ENCODE measurements at places on chromosomes 1 and 21.
A peak's percentile ranks its signal among the peaks of the same experiment; 100 is the strongest.

DNA sequence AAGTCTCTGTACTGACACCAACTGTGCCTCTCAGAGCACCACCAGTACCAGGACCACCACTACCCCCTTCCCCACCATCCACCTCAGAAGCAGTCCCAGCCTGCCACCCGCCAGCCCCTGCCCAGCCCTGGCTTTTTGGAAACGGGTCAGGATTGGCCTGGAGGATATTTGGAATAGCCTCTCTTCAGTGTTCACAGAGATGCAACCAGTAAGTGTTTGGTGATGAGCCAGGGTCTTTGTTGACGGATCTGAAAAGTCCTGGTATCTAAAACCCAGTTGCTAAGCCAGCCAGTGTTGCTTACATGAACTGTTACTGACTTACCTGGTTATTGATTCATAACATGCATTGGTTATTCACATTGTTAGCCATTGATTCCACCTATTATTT lies 1.1 kb downstream of the C1orf56 start:
- DNase-seq: no peak

DNA sequence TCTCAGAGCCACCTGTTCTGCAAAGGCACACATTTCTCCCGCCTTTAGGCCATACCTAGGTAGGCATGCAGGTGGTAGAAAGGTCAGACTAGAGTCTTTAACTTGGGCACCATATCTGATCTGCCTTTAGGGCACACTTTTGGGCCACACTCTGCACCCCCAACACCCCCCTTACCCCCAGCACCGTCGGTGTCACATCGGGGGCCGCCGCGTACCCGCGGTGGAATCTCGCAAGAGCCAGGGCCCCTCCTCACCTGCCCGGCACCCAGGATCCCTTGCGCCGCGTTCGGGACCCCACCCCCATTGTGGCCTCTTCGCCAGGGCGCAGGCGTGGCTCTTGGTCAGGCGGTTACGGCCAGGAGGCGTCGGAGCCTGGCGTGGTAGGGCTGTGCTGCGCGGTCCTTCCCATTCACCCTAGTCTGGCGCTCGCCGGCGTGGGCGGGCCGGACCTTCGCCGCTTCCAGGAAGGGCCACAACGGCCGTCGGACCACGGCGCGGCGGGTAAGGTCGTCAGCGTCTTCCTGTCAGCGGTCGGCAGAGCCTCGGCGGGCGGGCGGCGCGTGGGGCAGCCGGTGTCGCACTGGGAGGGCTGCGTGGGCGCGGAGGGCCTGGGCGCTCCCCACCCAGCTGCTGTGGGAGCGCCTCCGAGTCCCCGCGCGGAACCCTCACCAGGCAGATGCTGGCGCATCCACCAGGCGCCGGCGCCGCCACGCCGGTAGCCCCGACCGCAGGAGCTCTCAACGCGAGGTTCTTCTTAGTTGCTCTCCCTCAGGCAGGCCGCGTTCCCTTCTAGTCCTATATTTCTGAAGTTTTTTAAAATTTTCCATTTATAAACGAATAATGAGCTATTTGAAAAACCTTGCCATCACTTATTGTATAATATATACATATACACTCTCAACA lies at the start of gene DNAH14:
TSS of gene DNAH14 (plus strand) at position 341 of the 903 bp plus-strand sequence. CDS start 23,028 bp downstream, outside the sequence.
- DNase-seq: no peak

- peak; percentile 76 for DNase-seq
Measured at GRCh38 chr1:111471012-111471411, 2.8 kb upstream of the C1orf162 start.

- no peak for DNase-seq
Measured at GRCh38 chr1:77762072-77762476, 2.4 kb upstream of the USP33 start.
